ENCODE measurements at places on chromosomes 1 and 21.

GRCh38 chr1:61757950-61758349, 15.7 kb downstream of the PATJ start:
- no peak for DNase-seq

DNA sequence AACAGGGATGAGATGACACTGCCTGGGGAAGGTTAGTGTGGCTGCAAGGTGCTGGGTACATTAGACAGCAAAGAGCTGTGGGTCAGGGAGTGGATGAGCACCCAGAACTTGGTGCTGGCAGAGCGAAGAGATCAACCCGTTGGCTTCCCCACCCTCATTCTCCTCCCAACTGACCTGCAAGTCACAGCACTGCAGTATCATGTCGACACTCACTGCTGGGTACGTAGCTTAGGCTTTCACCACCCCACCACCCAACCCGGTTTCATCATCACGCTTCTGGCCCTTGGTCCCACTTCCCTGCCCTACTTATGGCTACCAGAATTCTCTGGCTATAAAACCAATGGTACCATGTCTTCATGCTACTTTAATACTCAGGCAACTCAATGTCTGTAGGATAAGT, 73.6 kb upstream of the LYST start:
- DNase-seq, result no peak

DNA sequence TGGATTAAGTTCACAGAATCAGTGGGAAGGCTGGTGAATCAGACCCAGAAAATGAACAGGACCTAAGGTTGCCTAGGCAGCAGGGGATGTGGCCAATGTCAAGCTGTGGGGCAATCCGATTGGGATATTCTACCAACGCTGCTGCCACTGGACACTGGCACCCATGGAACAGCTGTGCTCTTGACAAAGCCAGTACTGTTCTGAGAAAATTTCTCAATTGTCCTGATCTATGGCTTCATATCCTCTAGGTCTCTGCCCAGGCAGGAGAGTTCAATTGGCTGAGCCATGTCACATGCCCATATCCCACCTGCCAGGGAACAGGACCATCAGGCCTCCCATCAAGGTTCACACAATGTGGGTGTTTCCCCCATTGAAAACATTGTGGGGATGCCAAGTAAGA, 6.2 kb downstream of the TACSTD2 start:
- no peak for DNase-seq

- no peak for DNase-seq
Measured at GRCh38 chr1:180196436-180197003, 33.5 kb upstream of the LHX4 start.

DNA sequence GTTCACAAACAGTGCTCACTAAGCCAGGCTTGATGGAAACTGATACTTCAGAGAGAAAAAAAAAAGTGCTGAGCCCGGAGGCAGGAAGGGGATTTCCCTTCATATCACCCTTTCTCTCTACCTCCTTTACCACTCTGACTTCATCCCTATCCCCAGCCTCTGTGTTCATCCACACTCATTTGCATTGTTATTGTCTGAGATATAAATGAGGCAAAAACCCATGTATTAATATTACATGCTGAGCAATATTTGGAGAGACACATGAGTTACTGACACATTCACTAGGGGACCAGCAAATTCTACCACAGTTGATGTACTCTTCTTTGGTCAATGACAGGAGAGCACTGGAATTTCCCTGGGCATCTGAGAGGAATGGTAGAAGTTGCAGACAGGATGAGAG, 175.8 kb downstream of the TNFSF18 start:
- DNase-seq, result no peak

DNA sequence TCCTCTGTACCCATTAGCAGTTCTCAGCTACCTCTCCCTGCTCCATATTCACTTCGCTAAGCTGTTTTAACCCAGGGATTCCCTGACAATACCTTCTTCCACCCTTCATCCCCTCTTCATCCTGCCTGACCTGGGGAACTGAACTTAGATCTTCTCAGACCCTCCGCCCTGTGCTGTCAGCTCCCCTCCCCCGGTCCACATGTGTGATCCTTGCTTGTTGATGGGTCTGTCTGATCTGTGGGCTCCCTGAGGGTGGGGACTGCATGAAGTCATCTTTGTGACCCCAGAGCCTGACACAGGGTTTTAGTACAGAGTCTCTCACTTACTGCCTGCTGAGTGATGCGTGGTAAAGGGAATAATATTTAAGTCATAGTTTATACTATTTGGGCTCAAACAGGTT, 11.8 kb downstream of the CHAF1B start:
- no peak for DNase-seq

DNA sequence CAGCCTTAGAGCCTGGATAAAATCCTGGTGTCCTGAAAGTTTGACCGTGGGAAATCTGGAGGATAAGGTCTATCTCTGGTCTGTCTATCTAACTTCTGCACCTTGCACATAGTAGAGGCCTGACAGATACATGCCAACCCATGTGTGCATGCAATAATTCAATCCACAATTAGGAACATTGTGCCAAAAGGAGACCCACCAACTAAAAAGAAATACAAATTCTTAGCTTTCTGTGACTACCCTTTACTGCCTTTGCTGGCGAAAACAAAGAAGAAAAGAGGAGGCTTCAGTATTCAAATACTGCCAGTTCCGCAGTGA, 381 bp upstream of the KLHL20 start:
- DNase-seq, result no peak

DNA sequence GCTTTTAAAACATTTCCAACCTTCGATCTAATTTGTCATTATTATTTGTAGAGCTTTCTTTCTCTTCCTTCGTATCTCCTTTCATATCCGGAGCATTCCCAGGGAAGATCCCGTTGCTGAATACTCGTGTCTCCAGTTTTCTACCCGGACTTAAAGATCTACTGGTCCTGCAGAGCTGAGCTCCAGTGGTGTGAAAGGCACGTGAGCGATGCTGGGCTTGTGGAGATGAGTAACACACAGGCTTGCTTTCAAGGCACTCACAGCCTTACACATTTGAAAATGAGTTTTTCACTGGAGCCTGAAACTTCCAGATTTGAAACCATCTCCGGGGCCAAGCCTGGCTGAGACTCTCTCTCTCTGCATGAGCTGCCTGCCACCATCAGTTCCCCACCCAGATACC, 428.3 kb downstream of the KIF26B start:
- no peak for DNase-seq

GRCh38 chr1:24316645-24317044, 2.5 kb upstream of the GRHL3 start:
- DNase-seq, result no peak

DNA sequence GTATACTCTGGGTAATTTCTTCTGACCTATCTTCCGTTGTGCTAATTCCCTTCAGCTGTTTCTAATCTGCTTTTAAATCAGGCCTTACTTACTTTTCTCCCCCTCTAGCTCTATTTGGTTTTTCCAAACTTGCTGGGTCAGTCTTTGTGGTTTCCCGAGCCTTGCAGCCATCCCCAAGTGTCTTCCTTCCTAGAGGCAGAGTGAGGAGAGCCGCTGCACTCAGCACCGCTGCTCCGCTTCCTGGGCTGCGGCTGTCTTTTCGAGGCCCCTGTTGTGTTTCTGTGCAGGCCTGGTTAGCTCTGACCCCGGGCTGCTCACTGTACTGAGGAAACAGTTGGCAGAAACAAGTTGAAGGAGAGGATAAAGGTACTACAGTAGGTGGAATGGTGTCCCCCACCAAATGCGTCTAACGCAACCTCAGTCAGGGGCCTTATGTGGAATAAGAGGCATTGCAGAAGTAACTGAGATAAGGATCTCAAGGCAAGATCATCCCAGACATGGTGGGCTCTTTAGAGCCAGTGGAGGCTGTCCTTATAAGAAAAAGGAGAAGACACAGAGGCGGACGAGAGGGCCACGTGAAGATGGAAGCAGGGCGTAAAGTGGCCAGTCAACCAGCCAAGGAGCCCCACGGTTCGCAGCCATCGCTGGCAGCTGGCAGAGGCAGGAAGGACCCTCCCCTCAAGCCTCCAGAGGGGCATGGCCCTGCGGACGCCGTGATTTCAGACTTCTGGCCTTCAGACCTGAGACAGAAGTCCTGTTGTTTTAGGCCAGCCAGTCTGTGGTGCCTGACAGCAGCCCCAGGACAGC, 10.5 kb downstream of the WNT9A start:
- no peak for DNase-seq

- DNase-seq, result no peak
Measured at GRCh38 chr1:180057883-180058396, 96.7 kb upstream of the QSOX1 start.

- no peak for DNase-seq
Measured at GRCh38 chr1:209512821-209513220, 70.7 kb upstream of the CAMK1G start.

DNA sequence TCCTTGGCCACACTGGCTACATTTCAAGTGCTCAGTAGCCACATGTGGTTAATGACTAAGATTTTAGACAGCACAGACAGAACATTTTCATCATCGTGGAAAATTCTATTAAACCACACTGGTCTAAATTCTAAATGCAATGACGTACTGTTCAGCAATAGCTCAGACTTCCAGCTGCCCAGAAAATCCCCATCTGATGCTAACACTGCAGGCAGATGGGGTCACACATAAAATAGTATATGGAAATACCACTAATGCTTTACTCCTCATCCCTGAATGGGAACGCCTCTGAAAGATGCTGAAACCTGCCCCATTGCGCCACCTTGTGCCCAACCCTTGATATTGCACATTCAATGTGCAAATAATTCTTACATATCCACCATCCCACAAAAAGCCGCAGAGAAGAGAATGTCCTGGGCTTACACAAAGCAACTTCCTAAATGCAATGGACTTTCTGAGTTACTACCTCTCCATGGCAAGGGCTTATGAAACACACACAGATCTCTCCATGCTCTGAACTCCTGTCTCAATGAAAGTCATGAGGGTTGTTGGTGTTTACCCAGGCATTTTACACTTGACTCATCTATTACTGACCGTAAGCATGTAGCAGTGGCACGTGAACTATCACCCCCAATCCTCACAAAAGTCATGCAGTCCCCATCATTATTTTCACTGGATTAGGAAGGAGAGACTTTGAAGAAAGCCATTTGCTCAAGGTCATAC, 20.3 kb upstream of the SLC5A9 start:
- DNase-seq, result peak; percentile 17

DNA sequence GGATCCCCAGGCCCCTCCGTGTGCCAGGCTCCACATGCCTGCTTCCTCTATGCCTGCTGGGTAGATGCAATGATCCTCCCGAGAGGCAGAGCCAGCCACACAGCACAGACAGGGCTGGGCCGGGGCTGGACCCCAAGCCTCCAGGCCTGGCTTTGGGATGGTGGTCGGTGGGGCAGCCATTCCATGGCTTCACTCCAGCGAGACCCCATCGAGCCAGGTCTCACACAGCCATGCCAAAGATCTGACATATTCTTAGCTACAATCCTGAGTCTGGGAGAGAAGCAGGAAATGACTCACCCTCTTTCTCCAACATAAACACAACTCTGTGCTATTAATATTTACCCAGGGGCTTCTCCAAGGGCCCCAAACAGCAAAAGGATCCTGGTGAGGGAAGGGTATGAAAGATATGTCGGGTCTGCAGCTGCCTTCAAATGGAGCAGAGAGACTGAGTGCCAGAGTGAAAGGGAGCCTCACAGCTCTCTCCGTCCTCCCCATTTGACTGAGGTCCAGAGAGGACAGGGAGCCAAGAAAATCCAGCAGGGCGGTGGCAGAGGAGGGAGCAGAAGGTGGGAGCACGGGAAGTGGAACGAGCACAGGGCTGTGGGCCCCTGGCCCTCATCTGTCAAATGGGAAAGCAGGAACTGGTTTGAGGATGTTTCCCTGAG, 639.5 kb downstream of the MATN1 start:
- no peak for DNase-seq

DNA sequence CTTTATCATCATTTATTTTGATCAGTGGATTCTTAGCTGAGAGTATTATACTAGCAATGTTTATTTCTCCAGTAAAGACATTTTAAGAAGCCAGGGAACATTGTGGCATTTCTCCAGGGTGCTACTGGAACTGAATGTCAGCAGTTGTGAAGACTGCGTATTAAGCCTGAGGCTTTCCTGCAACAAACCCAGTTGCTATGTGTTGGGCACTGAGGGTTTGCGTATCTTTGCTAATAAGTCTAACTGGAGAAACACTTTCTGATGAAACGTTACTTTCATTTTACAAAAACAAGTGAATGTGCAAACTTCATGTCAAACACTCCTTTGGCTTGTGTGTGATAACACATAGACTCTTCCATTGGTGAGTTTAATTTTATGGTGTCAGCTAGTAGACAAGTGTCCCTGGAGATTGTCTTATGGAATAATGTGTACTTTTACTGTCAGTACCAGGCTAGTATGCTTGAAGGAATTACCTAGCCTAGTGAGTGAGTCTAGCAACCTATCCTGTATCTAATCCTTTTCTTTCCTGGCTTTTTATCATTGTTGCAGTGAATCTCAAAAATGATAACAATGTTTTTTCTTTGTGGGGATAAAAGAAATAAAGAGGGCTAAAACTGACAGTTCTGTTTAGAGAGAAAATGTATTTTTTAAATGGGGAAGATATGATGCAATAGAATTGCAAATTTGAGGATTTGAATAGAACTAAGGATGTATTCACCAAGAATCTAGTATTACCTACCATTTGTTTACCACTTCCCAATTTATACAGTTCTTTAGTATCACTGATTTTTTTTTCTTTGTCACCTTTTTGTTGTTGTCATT, 70.1 kb downstream of the MTR start:
- DNase-seq, result no peak

DNA sequence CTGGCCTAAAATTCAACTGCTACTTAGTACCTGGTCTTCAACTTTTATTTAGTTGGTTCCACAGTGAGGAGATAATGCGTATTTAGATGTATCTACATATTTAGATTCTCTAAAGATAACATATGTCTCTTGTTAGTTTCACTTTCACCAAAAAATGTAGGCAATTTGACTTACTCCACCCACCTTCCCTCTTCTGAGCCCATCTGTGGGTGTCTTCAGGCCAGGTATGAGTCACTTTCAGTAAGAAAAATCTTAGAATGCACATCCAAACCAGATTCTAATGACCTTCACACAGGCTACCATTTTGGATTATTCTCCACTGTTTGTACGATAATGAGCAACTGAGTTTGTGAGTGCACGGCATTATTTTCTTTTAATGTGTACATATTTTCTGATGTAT, 501.7 kb downstream of the NEGR1 start:
- no peak for DNase-seq

GRCh38 chr1:4658643-4659628, 4.5 kb downstream of the AJAP1 start:
- no peak for DNase-seq
